ENCODE measurements at places on chromosomes 7 and 10.

DNA sequence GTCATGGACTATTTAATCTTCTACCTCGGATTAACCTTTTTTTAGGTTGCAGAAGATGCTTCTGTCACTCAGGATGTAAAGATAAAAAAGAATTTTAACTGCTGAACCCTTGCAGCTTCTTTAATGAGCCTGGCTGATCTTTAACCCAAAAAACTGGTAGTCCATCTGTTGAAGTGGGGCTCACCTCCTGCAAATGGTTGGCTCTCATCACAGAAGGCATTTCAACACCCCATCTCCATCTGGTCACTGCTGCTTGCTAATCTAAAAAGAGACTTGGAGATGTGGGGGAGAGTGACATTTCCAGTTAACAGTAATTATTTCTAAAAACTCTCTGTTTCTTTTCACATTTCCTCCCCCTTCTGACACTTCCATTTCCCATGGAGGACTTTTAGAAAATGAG is 208.6 kb downstream of the LHFPL3 start:
- no peak for DNase-seq

DNA sequence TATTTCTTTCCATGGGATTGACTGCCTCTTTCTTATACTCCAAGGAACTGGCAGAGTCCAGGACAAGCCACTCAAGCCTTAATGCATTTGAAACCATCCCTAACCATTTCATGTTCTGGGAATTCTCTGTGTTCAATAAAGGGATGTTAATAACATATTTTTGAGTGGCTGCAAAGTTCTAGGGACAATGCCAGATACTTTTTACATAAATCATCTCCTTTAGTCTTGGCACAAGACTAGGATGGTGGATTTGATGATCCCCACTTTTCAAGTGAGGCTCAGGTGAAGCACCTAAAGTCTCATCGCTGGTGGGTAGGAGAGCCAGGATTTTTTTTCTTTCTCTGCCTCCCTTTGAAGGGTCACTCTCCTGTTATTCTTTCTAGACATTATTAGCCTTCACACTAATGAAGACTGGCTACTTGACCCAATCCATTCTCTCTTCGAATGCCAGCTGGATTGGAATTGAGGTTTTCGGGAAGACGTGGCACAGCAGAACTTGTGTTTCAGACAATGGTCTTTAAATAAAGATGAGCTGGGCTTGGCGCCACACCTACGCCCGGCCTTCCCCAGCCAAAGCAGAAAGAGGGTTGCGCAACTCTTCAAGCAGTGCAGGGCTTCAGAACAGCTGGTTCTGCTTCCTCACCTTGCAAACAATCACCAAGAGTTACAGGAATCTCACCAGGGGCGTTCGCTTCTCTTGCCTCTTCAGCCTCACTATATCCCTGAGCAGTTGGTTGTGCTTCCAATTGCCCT is 73.8 kb upstream of the BMPER start:
- DNase-seq = no peak

DNA sequence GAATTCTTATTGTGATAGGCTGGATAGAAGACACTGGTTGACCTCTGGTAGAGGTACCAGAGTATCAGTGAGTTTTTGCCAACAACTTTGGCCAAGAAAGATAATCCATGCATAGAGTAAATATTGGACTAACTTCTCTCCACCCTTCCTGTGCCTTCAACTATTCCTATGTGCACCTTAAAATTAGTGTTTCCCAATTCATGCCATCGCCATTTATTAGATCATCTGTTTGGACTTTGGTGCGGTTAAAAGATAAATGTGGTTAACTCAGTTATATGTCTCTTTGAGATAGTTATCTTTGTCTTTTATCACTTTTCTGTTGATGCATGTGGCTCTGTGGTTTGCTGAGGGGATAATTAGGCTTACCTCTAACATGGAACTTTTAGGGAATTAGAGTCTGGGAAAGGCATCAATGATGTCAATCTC is 4.6 kb downstream of the PAPSS2 start:
- no peak for DNase-seq

GRCh38 chr10:30728766-30729165 is 99.2 kb upstream of the LYZL2 start:
- no peak for DNase-seq

DNA sequence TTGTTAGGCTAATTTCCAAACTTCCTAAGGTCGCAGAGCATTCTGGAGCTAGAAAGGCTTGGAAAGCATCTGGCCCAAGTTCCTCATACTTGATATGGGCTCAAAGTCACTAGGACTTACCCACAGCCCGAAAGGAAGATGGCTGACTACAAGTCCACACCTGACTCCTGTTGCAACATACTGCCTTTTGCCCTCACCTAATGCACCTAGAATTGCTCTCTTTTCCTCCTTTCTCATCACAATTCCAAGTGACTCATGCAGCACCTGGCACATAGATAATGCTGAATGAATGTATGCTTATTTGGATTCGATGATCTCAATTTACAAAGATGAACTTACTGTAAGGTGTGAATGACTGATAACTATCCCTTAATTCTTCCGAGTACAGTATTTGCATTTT is 131.5 kb downstream of the SORBS1 start:
- no peak for DNase-seq

GRCh38 chr10:132648072-132648850 is 110.7 kb downstream of the INPP5A start:
- DNase-seq = no peak

DNA sequence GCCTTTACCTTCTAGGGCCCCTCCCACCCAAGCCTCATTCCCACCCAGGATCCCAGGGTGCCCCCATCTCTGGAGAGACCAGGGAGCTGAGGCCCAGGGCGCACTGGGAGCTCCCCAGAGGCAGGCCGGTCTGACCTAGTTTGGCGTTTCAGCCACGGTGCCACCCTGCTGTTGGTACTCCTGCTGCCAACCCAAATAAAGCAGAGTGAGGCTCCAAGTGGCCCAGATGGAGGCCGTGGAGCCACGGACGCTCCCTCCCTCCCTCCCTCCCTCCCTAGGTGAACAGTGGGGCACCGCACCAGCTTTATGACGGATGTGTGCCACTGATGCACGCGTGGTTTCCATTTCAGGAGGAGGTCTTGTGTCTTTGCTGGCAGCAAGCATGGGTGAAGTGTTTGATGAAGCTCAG is 1.8 kb downstream of the INPP5A start:
- DNase-seq = no peak

GRCh38 chr10:52056291-52056690 is 257.8 kb upstream of the DKK1 start:
- DNase-seq = no peak

DNA sequence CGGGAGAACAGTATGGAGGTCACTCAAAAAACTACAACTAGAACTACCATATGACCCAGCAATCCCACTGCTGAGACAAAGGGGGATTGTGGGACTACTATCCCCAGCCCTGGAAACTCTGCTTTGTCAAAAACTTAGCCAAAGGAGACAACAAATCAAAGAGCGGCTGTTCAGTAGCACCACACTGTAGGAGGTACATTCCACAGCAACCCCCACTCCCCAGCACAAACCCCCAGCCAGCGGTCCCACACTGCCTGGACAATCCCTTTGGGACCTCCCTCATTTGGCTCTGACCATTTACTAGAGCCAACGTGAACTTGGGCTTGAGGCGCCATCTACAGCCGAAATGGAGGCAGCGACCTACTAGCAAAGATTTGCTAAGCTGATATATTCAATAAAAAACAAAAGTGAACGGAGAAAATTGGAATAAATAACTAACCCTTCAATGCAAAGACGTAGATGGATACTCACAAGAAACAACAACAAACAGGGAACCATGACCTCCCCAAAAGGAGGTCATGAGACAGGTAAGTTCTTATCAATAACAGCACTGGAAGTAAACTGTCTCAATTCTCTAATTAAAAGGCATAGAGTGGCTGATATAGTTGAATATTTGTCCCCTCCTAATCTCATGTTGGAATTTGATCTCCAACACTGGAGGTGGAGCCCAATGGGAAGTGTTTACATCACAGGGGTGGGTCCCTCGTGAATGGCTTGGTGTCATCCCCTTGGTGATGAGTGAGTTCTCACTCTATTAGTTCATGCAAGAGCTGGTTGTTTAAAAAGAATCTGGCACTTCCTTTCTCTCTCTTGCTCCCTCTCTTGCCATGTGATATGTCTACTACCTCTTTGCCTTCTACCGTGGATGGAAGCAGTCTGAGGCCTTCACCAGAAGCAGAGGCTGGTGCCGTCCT is 119.0 kb upstream of the KCNMA1 start:
- peak; percentile 57 for DNase-seq

- DNase-seq = peak; percentile 42
Observed at GRCh38 chr7:149871576-149871975, 2.2 kb upstream of the ATP6V0E2 start.

GRCh38 chr7:140621401-140622021 is 19.1 kb downstream of the DENND2A start:
- DNase-seq = no peak

DNA sequence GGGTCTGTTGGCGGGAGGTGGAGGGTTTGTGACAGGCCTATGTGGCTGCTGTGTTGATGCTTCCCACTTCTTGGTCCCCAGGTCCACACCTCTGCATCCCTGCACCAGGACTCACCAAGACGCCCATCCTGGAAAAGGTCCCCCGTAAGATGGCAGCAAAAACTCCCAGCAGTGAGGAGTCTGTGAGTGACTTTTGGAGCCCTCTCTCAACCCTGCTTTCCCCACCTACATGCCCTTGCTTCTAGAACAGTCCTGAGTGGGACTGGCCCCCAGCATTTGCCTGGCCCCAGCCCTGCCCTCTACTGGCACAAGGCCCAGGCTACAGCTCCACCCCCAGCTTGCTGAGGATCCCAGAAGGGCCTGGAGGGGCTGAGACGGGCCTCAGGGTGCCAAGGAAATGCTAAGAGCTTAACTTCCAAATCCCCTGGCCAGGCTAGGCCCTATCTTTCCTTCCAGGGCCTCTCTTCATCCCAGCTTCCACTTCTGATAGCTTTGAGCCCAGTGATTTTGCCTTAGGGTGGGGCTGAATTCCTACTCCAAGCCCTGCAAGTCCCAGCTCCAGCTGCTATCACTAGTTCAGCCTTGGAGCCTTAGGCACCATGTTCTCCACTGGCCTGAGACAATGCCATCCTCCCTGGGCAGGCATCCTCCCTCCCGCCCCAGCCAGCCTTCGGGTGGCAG is 2.7 kb downstream of the CHAT start:
- DNase-seq = no peak

GRCh38 chr7:6316226-6316625 is 43.8 kb upstream of the CYTH3 start:
- DNase-seq = no peak

- no peak for DNase-seq
Observed at GRCh38 chr7:39605087-39605486, 18.3 kb upstream of the RALA start.

DNA sequence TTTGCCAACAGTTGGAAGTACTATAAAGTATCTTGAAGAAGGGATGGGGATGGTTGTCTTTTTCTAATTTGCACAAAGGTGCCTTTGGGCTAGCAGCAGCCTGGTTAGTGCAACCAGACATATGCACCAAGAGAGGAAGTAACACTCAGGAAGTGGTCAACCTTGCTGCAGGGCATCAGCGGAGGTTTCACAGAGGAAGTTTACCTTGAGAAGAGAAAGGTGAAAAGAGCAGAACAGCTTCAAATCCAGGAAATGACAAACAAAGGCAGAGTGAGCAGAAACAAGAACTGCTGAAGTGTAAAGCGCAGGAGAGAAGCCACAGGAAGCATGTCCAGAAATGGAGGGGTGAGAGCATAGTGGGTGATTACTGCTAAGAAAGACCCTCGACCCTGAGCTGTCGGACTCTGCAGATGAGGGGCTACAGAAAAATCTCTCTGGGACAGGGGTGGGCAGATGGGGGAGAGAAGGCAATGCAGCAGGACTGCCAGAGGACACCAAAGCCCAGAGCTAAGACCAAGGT is 66.9 kb downstream of the STK17A start:
- peak; percentile 66 for DNase-seq

DNA sequence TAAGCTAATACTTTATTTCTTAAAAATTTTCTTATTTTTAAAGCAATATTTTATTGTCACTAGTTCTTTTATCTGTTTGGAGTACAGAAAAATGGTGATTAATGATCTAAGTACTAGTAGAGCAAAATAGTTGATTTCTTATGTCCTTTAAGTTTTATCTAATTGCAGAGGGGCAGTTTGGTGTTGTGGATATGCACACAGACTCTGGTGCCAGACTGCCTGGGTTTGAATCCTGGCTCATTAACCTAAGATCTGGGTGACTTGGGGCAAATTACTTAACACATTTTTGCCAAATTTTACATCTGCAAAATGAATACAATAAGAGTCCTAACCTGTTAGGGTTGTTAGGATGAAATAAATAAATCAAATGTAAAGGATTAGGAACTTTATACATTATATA is 10.7 kb upstream of the PRPS1L1 start:
- DNase-seq = no peak

DNA sequence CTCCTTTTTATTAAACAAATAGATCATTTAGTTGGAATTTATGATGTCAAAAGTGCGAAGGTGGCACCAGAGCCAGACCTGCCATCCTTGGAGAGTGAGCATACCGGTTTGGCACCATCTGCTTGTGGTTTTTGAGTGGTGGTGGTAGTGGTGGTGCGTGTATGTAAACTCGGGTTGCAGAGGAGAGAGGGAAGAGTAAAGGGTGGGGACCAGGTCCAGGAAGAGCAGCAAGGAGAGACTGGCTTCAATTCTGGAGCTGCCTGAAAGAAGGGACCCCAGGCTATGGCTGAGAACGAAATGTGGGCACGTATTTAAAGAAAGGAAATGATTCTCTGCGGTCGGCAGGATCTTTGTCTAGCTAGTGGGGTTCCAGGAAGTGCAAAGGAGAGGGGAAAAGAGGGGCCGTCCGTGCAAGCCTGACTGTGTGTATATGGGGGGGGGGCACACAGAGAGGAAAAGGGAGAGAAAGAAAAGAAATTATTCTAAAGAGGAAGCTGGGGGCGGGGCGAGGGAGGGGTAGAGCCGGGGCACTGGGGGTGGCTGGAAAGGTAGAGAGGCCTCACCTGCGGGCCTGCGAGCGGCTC is 448 bp upstream of the GOLGA7B start:
- no peak for DNase-seq

GRCh38 chr7:16098585-16099179 is 322.7 kb downstream of the CRPPA start:
- no peak for DNase-seq

- no peak for DNase-seq
Observed at GRCh38 chr10:5234106-5234860, 37.6 kb downstream of the AKR1C4 start.

DNA sequence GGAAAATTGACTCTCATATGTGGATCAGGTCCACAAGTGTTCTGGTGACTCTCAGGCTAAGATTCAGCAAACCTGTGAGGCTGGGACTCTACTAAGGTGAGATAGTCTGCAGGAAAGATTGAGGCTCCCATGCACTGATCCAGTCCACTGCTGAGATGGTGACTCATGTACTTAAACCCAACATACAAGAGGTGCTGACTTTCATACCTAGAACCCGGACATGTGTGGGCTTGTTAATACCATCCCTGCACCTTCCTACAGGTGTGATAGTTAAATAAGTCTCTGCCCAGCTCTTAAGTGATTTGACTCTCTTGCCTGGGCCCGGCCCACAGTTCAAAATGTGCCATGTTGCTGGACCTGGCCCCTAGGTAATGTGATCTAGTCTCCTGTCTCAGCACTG is 27.1 kb upstream of the ZNF107 start:
- DNase-seq = no peak

Measured in GM13977 (cell line).